ENCODE measurements at places on chromosomes 11 and 22.

- DNase-seq = no peak
These were observed 2.2 kb downstream of the CECR2 start for GRCh38 chr22:17371448-17371847.

- no peak for DNase-seq
These were observed 2.8 kb upstream of the NARS2 start for GRCh38 chr11:78577495-78577894.

- no peak for DNase-seq
These were observed 18.0 kb downstream of the BIRC2 start for GRCh38 chr11:102364991-102365390.

DNA sequence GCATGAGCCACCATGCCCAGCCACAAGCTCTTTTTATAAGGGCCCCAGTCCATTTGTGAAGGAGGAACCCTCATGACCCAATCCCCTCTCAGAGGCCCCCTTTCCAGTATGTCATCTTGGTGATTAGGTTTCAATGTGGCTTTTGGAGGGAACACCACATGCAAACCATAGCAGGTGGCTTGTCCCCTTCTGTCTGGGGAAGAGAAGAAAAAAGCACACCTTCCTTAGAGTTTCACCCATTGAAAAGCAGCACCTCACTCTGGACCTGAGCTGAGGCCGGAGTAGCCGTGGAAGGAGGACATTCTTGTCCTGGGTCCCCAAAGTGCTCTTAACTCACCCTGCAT, 25.4 kb downstream of the NEAT1 start:
- no peak for DNase-seq

DNA sequence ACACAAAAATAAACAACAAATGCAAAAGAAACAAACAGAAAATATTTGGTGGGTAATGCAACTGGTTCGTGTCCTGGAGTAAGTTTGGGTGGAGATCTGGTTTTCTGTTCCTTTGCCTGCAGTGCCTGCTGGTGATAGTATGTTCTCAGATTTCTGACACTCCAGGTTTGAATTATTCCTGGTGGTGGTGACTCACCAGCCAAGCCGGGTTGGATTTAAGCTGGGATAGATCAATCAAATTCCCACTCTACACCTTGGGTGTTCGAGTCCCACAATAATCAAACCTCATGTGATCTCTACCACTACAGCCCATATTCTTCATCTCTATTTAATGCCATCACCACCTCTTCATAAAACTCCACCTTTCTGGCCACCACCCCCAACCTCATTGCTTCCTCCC, 421.8 kb downstream of the NTM start:
- DNase-seq = no peak

DNA sequence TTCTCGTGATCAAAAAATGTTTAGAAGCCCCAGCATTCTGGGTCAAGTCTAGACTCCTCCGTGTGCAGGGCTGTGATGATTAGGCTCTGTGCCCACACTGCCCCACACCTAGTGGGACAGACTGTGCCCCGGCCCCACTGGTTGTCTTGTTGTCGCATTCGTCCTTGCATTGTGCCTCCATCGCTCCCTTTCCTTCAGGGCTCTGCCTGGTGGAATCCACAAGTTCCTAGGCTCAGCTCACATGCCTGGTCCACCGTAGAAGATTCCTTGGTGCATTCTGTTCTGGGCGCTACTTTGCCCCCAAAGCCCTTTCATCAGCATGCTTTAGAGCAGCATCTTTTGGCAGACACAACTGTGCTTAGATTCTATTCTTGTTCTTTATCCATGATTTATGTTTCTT, 23.5 kb upstream of the THY1 start:
- DNase-seq = no peak

DNA sequence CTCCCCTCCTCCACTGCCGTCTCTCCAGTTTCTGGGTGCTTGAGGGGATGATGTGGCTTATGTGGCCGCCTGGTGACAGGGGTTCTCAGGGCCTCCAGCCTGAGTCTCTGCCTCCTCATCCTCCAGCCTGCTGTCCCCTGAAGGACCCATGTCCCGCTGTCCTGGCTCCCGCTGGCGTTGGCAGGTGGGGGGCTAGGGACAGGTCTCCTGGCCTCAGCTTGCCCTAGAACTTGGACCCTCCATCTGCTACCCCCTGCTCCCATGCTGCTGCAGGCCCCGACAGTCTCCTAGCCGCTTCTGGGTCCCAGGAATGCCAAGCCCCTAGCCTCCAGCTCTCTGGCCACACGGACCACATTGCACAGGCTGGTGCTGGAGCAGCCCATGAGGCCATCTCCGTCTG, 13.9 kb upstream of the CELSR1 start:
- DNase-seq = no peak

GRCh38 chr11:83459798-83460197, 173.6 kb upstream of the CCDC90B start:
- no peak for DNase-seq

GRCh38 chr11:128776424-128777284, 82.8 kb downstream of the FLI1 start:
- DNase-seq = no peak

DNA sequence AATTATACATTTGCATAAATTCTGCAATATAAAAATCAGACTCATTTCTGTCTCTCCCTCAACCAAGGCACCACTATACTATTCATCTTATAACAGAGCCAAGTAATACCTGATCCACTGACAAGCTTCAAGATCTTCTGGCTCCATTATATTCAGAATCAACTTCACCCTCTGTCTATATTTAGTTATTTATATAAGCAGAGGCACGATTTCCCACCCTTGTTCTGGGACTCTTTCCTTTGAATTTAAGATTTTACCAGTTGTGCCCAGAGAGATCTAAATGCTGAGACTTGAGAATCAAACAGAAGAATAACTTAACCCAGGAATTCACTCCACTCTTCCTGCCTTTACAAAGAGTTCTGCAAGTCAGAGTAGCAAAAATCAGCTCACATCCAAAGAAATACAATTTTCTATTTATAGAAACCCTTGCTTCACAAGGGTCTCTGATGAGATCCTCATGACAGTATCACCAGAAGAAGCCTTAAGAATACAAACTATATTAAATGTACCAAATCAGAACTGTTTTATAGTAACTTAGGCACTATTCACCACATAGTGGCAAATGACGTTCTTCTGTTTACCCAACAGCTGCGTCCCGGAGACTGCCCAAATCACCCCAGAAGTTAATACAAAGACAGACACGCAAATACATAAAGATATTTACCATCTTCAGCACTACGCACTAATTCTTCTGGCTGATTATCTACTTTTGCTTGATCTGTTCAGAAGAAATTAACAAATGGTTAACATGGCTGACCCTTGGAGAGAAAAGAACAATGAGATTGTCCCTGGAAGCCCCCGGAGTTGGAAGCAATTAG, 32.3 kb upstream of the CCDC89 start:
- no peak for DNase-seq

- no peak for DNase-seq
These were observed 7.2 kb downstream of the CLMP start for GRCh38 chr11:123187665-123188507.

- DNase-seq = no peak
These were observed 15.5 kb downstream of the DGCR8 start for GRCh38 chr22:20095521-20095920.

- no peak for DNase-seq
These were observed 9.4 kb downstream of the DRAP1 start for GRCh38 chr11:65928667-65929066.

- no peak for DNase-seq
These were observed 19.1 kb downstream of the KCNC1 start for GRCh38 chr11:17753641-17754040.

- no peak for DNase-seq
These were observed 98.4 kb upstream of the PITPNB start for GRCh38 chr22:28017558-28017820.

- no peak for DNase-seq
These were observed 1457.7 kb downstream of the BRD1 start for GRCh38 chr22:48369789-48370507.
